Dermis lymphatic vessel endothelial cell (primary cell): ENCODE measurements at places on chromosomes 3 and 15. TPM values are rescaled to one million over a fixed set of nuclear protein-coding genes. Genes with fewer than 3 reads are reported as not detected.

The IL5RA gene
- not detected in 2 replicates for total RNA-seq

The OR5H14 gene
- not detected in 2 replicates for total RNA-seq

The SLC28A2 gene
- not detected in 2 replicates for total RNA-seq

The GPR176 gene
- total RNA-seq = 7.4 and 8.0 TPM in 2 replicates

The NANOGP8 gene
- not detected in 2 replicates for total RNA-seq
